ENCODE measurements at places on chromosomes 1 and 21.

DNA sequence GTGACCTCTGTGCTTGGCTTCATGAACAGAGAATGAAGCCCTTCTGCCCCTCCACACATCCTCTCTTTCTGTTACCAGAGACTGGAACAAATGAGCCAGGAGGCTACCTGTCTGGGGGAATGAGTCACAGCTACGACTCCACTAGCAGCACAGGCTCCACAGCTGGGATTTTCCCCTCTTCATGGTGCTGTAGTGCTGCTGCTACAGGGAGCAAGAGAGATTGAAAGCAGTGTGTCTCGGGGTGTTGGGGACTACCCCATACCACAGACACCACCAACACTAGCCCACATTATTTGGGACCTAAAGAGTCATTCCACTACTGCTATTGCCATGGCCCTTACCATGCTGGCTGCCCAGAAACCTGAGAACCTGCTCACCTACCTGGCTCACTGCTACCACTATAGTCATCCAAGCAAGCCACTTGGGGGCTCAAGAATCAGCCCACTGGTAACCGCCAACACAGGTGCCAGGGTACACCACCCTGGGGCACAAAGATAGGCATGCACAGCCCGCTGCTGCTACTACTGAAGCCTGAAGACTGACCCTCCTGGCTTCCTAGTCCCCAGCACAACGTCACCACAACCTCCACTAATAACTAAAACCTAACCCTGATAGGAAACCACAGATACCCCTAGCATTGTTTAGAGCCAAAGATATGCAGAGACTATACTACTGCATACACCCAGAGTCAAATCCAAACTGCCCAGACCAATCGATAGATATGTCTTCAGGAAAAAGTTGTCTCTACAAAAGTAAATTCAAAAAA, 17.7 kb downstream of the CD1E start:
- DNase-seq = no peak

GRCh38 chr1:203325026-203325417, 19.7 kb downstream of the BTG2 start:
- no peak for DNase-seq

- no peak for DNase-seq
These were observed 132.5 kb downstream of the HS2ST1 start for GRCh38 chr1:87046951-87047350.

- no peak for DNase-seq
These were observed 216.8 kb downstream of the KAZN start for GRCh38 chr1:14815175-14815877.

- no peak for DNase-seq
These were observed 543 bp upstream of the MARK1 start for GRCh38 chr1:220527279-220527907.

- no peak for DNase-seq
These were observed 506.5 kb downstream of the SMYD3 start for GRCh38 chr1:246000638-246001015.

- no peak for DNase-seq
These were observed 4.5 kb downstream of the SYDE2 start for GRCh38 chr1:85196358-85196757.

- no peak for DNase-seq
These were observed 152.6 kb upstream of the RNPC3 start for GRCh38 chr1:103372866-103373265.

- DNase-seq = no peak
These were observed 49.0 kb downstream of the CCN1 start for GRCh38 chr1:85629532-85629920.

- DNase-seq = no peak
These were observed 57.1 kb downstream of the TNFSF18 start for GRCh38 chr1:172993640-172994039.

- DNase-seq = no peak
These were observed 415.7 kb upstream of the DAB1 start for GRCh38 chr1:57839526-57839925.

DNA sequence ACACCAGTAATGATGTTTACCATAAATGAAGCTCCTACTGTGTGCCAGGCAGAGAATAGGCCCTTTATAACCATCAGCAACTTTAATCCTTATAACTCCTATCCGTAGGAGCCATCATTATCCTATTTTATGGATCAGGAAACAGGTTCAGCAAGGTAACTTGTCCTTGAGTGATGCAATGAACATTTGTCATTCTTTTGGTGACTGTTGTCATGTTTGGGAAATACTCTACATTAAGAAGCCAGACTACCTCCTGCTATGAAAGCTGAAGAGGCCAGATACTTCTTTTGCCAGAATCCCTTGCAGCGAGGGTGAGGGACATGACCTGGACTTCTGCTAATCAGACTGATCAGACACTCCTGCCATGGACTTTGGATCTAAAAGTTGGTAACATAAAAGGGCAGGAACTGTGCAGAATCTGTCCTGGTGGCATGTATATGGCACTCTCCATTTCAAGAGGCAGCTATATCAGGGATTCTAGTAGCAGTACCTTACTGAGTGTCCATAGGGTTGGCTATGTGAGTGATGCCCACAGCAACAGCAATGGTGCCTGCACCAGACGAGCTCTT, 33.1 kb upstream of the SRRM1 start:
- DNase-seq = no peak

DNA sequence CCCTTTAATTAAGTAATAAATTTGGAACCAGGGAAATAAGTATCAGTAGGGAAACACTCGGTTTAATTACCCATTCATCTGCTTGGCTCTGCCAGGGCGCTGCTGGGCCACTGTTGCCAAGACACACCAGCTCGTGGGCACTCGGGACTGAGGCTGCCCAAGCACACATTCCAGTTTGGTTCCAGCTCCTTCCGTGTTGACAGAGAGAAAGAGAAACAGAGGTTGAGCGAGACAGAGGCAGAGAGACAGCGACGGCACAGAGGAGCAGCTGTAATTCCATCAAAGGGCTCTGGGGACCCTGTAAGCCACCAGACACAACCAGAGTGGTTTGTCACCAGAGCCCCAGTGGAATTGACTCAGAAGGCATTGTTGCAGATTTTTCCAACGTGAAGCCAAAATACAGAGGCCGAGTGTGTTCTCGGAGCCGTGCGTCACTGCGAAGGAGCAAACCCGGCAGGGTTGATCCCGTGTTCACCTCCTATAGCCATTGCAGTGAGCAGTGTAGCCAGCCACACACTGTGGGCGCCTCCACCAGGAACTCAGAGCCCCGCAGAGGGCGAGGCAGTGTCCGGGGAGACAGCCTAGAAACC, 33.5 kb downstream of the SYF2 start:
- DNase-seq = no peak

GRCh38 chr1:45704637-45705036, 16.7 kb downstream of the TMEM69 start:
- DNase-seq = no peak

DNA sequence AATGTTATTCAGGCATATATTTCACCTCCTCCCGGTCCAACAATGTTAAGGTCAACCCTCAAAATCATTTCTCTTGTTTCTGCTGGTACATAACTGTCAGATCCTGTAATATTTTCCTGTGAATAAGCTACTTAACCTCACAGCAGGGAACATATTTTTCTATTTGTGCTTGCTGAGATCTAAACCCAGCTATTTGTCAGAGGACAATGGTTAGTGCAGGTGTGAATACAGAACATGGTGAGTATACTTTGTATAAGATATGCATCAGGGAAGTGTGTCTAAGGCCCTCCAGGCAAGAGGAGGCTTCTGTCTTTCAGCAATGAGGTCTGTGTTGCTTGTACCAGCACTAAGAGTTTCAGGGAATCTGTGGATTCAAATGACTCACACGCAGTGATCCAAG, 970.6 kb downstream of the NCAM2 start:
- DNase-seq = no peak

DNA sequence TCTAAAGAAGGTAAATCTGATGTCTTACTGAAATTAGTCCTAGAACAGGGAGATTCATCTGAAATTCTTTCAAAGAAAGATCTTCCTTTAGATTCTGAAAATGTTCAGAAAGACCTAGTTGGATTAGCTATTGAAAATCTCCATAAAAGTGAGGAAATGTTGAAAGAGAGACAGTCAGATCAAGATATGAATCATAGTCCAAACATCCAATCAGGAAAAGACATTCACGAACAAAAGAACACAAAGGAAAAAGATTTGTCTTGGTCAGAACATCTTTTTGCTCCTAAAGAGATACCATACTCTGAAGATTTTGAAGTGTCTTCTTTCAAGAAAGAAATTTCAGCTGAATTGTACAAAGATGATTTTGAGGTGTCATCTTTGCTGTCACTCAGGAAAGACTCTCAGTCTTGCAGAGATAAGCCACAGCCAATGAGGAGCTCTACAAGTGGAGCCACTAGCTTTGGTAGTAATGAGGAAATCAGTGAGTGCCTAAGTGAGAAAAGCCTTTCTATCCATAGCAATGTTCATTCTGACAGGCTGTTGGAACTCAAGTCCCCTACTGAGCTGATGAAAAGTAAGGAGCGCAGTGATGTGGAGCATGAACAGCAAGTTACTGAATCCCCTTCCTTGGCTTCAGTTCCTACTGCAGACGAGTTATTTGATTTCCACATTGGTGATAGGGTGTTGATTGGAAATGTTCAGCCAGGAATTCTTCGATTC, 61.6 kb upstream of the QSOX1 start:
- no peak for DNase-seq

GRCh38 chr1:12542138-12542465, 75.9 kb downstream of the DHRS3 start:
- DNase-seq = no peak

GRCh38 chr1:211527006-211527405, 35.0 kb upstream of the RD3 start:
- DNase-seq = no peak

DNA sequence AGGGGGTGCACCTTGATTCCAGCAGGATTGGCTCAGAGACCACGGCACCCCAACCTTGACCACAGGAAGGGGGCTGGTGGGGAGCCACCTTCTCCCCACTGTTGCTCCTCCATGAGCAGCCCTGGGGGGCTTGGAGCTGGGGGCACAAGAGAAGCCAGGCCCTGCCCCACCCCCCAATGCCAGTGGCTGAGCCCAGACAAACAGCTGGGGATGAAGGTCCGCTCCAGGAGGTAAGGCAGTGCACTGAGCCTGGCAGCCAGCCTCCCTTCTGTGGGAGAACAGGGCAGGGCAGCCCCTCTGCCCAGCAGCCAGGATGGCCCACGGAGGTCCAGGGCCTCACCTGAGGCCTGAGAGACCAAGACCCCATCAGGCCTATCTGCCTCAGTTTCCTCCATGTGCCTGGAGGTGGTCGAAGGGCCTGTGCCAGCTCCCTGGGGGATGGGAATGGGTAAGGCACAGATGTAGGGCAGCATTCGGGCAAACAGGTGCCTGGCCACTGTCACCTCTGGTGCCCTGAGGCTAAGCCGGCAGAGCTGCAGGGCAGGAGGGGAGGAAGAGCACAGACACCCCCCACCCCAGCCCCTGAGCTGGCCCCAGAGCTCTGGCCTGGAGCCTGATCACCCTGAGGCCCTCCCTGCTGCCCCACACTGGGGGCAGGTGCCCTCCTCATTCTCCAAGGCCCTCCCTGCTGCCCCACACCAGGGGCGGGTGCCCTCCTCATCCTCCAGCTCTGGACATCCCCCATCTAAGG, 7.1 kb downstream of the ITGB2 start:
- DNase-seq = no peak

- DNase-seq = no peak
These were observed 31.9 kb downstream of the NPHP4 start for GRCh38 chr1:5960336-5960735.

- no peak for DNase-seq
These were observed 73.2 kb downstream of the PRDM16 start for GRCh38 chr1:3142236-3142635.

DNA sequence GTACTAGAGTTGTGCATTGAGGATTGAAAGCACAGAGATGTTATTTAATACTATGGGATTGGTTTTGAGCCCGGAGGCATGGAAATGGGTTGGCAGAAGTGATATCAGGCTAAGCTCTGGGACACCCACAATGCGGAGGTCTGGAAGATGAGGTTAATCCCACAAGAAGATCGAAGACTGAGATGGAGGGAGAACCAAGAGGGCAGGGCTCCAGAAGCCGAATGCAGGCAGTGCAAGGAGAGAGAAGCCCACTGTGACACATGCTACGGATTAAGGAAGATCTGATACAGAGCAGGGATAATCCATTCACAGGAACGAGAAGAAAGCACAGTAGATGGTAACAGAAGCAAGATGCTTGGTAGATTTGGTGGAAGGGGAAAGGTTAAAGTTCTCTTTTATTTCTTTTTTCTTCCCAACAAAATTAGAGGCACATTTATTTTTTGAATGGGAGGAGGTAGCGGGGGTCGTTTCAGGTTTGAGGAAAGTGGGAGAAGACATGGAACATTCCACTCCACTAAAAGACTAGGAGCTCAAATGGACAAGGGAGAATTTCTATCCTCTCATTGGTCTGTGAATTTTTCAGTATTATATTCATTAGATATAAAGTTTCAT, 113.2 kb downstream of the NCAM2 start:
- DNase-seq = no peak

DNA sequence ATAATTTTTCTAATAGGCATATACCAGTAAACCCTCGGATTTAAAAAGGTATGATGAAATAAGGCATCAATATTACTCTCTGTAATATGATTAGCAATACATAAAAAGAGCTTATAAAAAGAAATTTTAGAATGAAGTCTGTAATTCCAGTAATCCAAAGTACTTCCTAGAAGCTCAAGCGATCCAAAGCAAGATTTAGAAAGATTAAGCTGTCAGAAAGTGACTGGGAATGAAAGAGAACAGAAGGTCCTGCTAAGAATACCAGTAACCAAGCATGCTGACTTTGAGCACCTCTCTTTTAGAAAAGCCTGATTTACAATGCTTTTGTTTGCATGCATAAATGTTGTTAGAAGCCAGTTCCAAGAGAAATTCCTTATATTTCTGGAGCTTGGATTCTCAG, 125.1 kb downstream of the GIPC2 start:
- DNase-seq = no peak

GRCh38 chr1:67682659-67683197, 2.3 kb upstream of the GADD45A start:
- no peak for DNase-seq

- DNase-seq = no peak
These were observed 137.8 kb downstream of the LIPI start for GRCh38 chr21:14072761-14073535.

DNA sequence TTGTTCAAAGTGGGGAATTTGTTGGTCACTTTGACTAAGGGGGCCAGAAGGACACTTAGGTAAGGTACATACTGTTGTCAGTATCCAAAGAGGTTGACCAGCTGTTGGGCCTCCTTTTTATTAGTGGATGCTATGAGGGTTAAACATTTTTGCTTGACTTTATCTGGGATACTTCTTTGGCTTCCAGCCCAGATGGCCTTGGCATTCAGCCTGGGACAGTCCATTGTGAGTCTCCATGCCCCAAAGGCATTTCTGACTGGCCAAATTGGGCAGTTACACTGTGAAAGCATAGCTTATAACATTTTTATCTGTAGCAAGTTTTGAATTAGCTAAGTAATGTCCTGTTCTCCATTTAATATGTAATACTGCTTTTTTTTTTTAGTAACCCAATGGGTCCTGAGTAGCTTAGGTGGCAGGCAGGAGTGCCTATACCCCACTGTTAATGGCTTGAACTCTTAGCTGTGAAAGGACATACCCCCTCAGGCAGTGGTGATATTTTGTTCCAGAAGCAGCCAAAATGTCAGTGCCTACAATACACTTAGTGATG, 35.4 kb upstream of the CD1D start:
- DNase-seq = no peak

- no peak for DNase-seq
These were observed 61.4 kb upstream of the TNFSF18 start for GRCh38 chr1:173112129-173112528.

- DNase-seq = no peak
These were observed 49.1 kb upstream of the SERBP1 start for GRCh38 chr1:67479146-67479891.

Data from stimulated activated CD8-positive, alpha-beta memory T cell treated with anti-CD3 and anti-CD28 coated beads, Interleukin-15, amount 100 ng/mL, for 4 hours (primary cell).